ENCODE measurements at places on chromosomes 7 and 10.
A peak's percentile ranks its signal among the peaks of the same experiment; 100 is the strongest.

DNA sequence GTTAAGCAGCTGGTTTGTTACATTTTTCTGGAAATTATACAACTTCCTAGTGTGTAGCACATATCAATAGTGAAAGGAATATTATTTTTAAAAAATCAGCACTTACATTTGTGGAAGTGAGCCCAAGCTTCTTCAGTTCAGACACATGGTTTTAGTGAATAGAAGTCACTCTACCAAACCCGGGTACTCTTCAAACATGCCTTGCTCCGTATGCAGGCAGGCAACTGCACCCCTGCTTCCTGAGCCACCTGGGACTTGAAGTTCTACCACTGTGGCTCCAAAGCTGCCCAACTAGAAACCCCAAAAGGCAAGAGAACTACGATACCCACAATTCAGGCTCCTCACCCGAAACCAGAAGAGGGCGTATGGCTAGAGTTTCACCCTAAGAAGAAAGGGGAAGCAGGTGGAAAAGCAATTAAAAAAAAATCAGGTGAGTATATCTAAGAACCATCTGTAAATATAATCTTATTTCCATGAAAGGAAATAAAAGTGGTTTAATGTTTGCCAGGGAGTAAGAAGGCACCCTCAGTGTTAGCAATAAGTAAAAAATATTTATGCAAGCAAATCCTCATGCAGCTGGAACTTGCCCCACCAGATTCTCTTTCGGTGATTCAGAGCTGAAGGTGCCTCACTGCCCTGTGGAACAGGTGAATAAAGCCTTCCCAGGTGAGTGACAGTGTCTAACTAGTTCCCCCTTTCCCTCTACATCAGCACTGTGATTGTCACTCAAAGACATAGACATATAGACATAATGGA is at the start of gene MACC1:
Gene MACC1, minus strand, starts transcription at position 192 of the 756 bp plus-strand sequence. CDS start 55,522 bp downstream, outside the sequence.
- DNase-seq, result no peak

- DNase-seq, result peak; percentile 6
Measured at GRCh38 chr10:80535671-80536360, 1.9 kb upstream of the SH2D4B start.

GRCh38 chr10:79559726-79560125 is 481 bp downstream of the SFTPA2 start:
- peak; percentile 26 for DNase-seq

GRCh38 chr10:86387178-86387794 is 20.7 kb upstream of the GRID1 start:
- DNase-seq, result no peak

- DNase-seq, result no peak
Measured at GRCh38 chr10:47299611-47300428, at the start of gene GDF10. TSS of gene GDF10 (plus strand) at chr10:47300197. CDS start at chr10:47300652, 455 bp downstream.

DNA sequence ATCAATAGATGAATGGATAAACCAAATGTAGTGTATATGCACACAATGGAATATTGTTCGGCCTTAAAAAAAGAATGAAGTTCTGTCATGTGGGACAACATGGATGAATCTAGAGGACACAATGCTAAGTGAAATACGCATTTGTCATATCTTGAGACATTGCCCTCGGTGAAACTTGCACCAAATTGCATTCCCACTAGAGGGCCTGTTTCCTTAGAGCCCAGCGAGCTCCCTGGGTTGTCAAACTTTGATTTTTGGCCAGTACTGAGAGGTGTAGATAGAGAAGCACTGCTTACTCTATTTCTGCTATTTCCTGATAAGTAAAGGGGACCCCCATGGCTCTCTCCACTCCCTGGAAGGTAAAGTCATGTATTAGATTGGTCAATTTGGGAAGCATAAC is 157.1 kb downstream of the GPAM start:
- no peak for DNase-seq

DNA sequence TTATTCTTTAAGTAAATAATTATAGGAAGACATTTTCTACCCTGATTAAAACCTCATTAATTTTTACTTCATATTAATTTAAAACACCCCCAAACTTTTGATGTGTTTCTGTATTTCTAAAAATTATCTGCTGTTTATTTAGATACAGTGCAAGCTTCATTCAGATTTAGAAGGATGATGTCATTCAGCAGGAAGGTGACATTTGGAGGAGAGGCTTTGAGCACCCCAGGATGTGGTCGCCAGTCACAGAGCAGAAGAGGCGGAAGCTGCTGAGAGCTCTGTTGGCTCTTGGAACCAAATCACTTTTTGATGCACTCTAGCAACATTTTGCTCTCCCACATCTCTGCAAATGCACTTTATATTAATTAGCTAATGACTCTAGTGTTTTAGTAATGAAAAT is 233.9 kb upstream of the CACNA2D1 start:
- no peak for DNase-seq

- DNase-seq, result no peak
Measured at GRCh38 chr10:57218382-57218781, 857.3 kb upstream of the ZWINT start.

DNA sequence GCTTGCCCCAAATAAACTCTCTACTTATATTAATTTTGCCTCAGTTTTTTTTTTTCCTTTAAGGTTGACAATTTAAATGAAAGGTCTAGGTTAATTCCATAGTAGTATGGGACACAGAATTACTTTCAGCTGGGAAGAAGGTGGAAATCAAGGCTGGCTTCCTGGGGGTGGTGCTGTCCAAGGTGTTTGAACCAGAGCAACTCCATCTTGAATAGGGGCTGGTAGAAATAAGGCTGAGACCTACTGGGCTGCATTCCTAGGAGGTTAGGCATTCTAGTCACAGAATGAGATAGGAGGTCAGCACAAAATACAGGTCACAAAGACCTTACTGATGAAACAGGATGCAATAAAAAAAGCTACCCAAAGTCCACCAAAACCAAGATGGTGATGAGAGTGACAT is 1190.8 kb upstream of the AUTS2 start:
- DNase-seq, result no peak

DNA sequence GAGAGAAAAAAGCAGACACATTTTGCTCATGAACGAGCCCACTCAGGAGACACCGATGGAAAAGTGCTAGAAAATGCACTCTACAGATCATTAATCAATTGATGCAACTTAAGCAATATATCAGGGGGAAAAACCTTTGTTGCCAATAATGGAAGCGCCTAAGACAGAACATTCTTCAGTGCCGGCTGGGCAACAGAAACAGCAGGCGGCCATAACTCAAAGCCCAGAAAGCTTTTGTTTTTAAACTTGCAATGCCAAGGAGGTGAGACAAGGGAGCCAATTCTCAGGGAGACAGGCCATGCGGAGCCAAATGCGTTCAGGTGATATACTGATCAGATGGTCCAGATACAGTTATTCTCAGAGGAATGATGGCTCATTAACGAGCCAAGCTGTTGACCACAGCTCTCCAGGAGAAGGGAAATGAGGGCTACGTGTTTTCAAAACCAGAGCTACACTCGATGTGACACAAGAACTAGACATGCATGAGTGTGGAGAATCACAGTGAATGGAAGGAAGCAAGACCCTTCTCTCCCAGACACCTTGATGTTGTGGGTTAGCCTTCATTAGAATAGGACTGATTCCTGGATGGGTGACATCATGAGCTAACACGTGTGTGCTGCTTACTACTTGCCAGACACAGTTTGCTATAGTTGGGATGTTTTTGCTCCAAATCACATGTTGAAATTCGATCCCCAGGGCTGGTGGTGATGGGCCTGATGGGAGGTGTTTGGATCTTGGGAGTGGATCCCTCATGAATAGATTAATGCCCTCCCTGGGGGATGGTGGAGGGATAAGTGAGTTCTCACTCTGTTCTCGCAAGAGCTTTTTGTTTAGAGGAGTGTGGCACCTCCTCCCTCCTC is 79.1 kb upstream of the KCNMA1 start:
- DNase-seq, result no peak

- DNase-seq, result no peak
Measured at GRCh38 chr10:60186315-60187071, 203.2 kb downstream of the ANK3 start.

DNA sequence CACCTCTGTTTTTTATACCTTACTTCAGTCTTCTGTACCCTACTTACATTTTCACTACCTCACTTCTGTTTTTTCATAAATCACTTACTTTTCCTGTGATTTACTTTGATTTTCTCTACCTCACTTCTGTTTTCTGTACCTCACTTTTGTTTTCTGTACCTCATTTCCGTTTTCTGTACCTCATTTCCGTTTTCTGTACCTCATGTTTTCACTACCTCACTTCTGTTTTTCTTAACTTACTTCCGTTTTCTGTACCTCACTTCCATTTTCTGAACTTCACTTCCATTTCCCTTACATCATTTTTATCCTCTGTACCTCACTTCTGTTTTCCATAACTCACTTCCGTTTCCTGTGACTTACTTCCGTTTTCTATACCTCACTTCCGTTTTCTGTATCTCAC is 492.0 kb upstream of the AKR1E2 start:
- DNase-seq, result no peak
